Amygdala (tissue), 56 donors: ENCODE measurements at places on chromosomes 1 and 21.

GRCh38 chr1:101356604-101357443 lies 120.0 kb downstream of the S1PR1 start:
- no peak for DNase-seq

DNA sequence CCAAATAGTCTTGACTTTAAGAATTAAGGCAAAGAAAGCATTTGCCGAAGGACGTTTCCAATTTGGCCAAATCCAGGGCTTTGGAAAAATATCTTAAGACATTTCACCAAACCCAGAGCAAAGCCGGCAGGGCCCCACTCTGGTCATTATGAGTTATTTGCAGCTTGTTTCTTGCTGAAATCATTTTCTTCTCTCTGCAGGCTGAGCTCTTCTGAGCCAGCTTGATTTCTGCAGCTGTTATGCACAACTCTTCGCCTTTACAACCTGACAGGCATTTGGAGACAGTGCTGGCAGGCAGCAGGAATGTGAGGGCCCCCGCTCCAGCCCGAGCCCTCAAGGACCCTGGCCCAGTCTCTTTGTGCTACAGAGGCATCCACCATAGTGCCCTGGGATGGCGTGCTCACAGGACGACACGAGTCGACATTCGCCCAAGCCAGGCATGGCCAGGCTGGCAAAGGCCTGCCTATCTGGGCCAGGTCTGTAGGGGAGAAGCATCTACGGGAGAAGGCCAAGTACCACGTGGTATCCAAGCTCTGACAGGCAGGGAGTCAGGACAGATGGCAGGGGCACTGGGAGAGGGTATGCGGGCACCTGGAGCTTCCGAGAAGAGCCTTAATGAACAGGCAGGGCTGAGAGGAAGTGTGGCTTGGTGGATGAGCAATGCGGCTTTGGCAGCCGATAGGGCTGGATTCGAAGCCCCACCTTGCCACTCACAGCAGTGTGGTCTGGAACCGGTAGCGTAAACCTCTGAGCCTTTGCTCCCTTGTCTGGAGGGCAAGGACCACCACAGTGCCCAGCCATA lies 32.3 kb downstream of the SYF2 start:
- DNase-seq: no peak

- no peak for DNase-seq
These were observed 45.9 kb downstream of the KIRREL1 start for GRCh38 chr1:158039380-158039779.

- DNase-seq: no peak
These were observed 545.4 kb downstream of the ADGRL2 start for GRCh38 chr1:82346141-82346540.

DNA sequence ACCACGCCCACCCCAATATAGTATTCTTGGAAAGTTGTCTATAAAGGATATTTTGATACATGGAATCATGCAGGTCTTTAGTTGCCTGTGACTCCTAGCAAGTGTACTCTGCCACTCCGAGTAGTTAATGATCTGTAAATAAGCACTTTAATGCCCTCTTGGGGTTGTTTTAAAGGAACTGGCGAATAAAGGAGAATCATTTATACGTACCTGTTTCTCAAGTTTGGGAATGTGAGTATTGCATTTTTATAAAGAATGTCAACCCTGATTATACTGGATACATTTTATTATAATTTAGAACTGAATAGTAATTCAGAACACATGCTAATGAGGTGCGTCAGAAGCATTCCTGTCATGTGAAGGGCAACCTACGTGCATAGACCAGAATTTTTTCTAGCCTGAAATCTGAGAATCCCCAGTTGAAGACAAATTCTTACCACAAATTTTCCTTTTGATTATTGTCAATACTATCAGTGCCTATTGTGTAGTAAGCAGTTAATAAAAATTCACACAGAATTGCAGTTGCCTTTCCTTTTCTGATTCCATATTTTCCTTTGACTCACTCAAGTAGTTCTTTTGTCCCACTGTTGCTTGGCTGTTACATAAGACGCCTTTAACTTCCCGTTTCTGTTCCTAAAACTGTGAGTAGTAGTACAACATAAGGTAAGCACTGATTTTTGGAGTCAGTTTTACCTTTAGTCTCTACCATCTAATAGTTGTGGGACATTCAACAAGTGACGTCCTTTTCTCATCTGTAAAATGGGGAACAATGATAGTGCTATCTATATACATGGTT lies 5.1 kb downstream of the AHCYL1 start:
- DNase-seq: no peak

GRCh38 chr1:193707271-193708021 lies 521.0 kb upstream of the B3GALT2 start:
- DNase-seq: no peak

GRCh38 chr1:68011657-68012375 lies 38.6 kb downstream of the DIRAS3 start:
- no peak for DNase-seq
